Spinal cord (tissue), 10 donors: ENCODE measurements at places on chromosomes 1 and 21. TPM values are rescaled to one million over a fixed set of nuclear protein-coding genes. Genes with fewer than 3 reads are reported as not detected.

The OR2L3 gene
- 0.11 TPM for total RNA-seq

The SYTL1 gene
- total RNA-seq = 3.6 TPM

The OR2T12 gene
- total RNA-seq = not detected

The OR2L2 gene
- 0.50 TPM for total RNA-seq

The AMPD1 gene
- 0.89 TPM for total RNA-seq

The PTAFR gene
- 4.7 TPM for total RNA-seq

The SFN gene
- total RNA-seq = 0.30 TPM

The TNFSF4 gene
- total RNA-seq = 2.7 TPM

The RNU1-3 gene
- 4,182 TPM for total RNA-seq
